Occipital lobe (tissue), 3 donors: ENCODE measurements at places on chromosomes 1 and 21. TPM values are rescaled to one million over a fixed set of nuclear protein-coding genes. Genes with fewer than 3 reads are reported as not detected.
A peak's percentile ranks its signal among the peaks of the same experiment; 100 is the strongest.

- DNase-seq, result peak; percentile 5
These were observed 409.5 kb upstream of the ADGRL2 start for GRCh38 chr1:81391125-81391828.

- DNase-seq, result no peak
These were observed 178.0 kb downstream of the RYR2 start for GRCh38 chr1:237219751-237220642.

TMPRSS2 gene
- not detected for total RNA-seq

- no peak for DNase-seq
These were observed 45.9 kb downstream of the ARHGEF10L start for GRCh38 chr1:17585266-17585987.

DNA sequence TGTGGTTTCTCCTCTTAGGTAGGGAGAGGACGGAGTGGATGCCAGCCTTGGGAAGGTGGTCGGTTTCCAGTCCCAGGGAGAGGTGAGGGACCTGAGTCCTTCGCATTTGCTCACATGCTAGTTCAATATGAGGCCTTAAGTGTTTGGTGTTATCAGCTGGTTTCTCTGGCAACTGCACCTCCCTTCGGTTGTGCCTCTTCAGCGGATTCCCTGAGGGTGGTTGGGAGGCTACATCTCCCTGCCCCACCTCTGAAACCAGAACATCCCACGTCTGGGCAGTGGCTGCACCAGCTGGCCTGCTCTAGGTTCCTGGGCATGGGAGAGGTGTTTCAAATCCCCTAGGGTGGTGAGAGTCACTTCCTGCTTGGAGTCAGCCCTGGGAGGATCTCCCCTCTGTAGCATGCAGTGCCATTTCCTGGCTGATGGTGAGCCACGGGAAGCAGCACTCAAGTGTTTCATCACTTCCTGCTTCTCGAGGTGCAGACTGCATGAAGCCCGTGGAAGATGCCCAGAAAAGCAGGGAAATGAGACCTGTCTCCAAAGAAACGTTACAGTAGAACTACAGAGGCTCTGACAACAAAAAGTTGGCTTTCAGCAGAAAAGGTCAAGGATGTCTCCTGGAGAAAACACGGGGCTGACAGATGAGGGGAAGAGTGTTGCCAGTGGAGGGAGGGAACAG, 4.5 kb downstream of the TMEM125 start:
- DNase-seq, result no peak

- DNase-seq, result no peak
These were observed 1911.8 kb downstream of the MRPL39 start for GRCh38 chr21:23695443-23695842.

PPIAL4G gene
- 0.31 TPM for total RNA-seq

DNA sequence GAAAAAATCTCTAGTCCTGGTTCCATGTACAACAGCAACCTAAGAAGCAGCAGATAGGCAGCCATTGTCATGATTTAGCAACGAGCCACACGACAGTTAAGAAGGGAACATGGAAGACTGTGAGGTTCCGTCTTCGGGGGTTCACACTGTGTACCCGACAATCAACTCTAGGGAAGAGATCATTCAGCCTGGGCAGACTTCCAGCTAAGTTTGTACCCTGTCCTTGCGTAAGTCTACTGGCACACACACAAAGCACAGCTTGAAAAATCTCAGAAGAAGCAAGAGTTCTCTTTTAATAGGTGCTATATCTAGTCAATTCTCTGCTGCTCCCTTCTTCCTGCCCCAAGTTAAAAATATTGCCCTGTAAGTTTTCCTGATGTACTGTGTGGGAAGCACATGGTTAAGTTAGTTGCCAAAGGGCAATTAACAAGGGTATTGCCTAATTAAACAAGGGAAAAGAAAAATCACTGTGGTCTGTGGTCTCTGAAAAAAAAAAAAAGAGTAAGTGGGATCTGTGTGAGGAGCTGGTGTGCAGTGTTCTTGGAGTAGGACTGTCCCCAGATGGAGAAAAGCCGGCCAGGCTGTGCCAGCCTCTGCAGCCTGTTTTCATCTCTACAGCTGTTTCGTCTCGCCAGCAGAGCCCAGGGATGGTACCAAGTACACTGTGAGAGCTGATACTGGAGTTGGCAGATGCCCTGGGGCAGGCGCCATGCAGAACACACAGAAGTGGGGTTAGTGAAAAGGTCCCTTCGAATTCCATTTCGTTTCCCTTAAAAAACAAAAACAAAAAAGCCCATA, 6.4 kb upstream of the MYBPHL start:
- peak; percentile 74 for DNase-seq

- no peak for DNase-seq
These were observed 1271.5 kb upstream of the PRMT6 start for GRCh38 chr1:105785021-105785420.

GRCh38 chr1:55600242-55600641, 385.1 kb upstream of the USP24 start:
- no peak for DNase-seq

GRCh38 chr21:35829067-35829466, 231.3 kb downstream of the SETD4 start:
- DNase-seq, result no peak
